ENCODE measurements at places on chromosomes 4 and X.

- peak; percentile 73 for DNase-seq
Measured at GRCh38 chrX:68732906-68733493, 85.5 kb downstream of the STARD8 start.

GRCh38 chr4:74189331-74190043 lies 31.6 kb downstream of the MTHFD2L start:
- peak; percentile 52 for DNase-seq

- DNase-seq: no peak
Measured at GRCh38 chr4:183441276-183441675, 3.2 kb upstream of the CDKN2AIP start.

DNA sequence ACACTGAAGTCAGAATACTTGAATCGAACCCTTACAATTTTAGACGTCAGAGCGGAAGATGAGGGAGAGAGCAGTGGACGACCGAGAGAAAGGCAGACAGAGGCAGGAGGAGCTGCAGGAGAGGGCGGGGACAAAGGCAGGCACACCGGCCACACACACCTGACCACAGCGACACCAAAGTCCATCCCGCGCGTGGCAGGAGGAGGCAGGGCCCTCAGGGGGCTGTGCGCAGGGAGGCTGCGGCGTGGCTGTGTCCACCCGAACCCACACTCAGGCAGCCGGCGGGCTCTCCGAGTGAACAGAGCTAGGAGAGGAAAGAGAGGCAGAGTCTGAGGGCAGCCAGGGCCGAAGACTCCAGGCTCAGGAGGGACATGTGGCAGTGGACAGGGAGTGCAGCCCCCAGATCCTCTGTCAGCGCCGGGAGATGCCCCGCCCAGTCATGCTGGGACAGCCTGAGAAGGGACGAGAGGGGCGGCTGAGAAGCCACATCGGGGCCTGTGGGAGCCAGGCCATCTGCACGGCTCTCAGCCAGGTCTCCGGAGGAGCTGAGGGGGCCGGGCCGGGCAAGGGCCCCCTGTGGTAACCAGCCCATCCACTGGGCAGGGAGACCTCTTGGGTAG lies 20.1 kb downstream of the GAK start:
- no peak for DNase-seq

- peak; percentile 52 for DNase-seq
Measured at GRCh38 chr4:25144870-25145481, 15.3 kb downstream of the SEPSECS start.

GRCh38 chr4:24924309-24924781 lies 11.5 kb upstream of the CCDC149 start:
- DNase-seq: peak; percentile 86

GRCh38 chrX:47621851-47622250 lies 2.2 kb upstream of the SYN1 start:
- DNase-seq: no peak

DNA sequence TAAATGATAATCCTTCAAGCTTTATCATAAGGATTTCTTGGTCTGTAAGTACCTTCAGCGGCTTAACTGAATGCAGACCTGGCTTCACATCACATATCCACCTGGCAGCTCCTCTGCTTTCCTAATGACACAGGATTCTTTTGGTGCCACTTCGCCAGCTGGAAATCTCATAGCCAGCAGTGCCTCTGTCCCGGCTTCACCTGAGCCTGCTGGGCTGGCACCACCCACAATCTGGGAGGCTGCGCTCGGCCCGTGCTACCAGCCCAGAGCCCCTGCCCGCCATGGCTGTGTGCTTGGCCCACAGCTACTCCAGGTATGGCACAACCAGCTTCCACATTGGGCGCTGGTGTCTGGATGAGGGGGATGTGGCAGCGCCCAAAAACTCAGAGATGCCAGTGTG lies 37.4 kb downstream of the SPRY1 start:
- no peak for DNase-seq

DNA sequence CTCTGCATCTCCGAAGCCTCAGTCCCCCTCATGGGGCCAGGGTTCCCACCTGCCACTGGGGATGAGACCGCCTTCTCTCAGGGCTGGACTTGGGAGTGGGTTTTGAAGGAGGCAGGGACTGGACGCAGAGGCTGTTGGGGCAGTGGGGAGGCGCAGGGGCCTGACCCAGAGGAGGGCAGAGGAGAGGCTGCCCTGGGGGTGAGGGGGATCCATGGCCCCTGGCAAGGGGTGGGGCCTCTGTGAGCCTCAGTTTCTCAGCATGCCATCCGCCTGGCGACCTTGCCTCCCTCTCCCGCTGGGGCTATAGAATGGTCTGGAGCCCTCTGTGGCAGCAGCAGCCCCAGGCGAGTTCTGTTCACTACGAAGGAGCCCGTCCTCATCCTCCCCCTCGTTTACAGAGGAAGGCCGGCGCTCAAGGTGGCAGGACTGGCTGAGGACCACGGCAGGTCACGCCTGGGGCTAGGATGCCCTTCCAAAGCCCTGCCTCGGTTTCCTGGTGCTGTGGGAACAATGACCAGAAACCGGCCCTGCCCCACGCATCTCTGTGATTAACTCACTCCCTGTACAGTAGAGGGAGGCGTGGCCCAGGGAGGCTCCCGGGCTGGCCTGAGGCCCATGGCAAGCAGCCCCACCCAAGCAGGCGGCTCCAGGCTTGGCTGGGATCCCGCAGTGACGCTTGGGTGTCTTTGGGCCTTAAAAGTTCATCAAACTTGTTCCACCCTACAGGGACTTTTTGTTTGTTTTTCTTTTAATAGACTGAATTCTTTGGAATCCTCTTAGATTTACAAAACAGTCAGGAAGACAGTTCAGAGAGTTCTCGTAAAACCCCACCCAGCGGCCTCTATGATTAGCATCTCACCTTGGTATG lies 16.0 kb upstream of the SH3TC1 start:
- DNase-seq: peak; percentile 86

- DNase-seq: no peak
Measured at GRCh38 chr4:10722957-10723356, 38.4 kb upstream of the CLNK start.

DNA sequence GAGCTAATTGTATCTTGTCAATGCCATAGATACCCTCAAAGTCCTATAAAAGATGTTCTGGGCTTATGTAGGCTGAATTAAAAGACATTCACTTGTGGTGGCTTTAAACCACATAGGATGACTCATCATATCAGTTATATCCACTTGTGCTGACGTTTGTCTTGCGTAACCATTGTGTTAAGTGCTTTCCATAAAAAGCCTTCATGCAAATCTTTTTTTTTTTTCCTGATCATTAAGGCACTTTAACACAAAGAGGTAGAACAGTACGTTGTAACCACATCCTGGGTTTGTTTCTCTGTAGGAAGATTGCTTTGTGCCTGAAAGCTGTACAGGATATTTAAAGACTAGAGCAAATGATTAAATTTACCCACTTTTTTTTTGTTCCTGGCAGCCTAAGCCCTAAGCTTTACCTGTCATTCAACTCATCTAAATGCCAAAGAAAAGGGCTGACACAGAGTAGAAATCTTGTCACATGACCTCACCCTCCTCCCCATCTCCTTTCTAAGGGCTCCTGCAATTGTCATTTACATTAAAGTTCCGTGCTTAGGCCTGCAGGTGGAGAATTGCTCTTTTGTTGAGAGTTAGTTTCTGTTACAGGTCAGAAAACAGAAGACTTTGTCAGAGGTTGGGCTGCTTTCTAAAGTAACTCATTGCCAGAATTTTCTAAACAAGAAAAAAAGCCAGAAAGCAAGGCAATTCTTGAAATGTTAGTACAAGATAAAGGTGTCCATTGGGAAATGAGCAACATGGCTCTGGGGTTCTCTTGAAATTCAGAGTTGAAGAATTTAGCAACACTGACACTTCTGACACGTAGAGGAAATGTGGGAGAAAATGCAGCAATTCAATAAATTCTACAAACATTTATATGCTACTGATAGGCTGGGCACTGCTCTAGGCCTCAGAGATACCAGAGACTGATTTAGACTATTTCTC lies 555.6 kb downstream of the PPARGC1A start:
- no peak for DNase-seq

GRCh38 chrX:18702362-18703195 lies 4.9 kb upstream of the PPEF1 start:
- DNase-seq: peak; percentile 4

- peak; percentile 34 for DNase-seq
Measured at GRCh38 chr4:94525993-94526728, 74.4 kb downstream of the PDLIM5 start.

- no peak for DNase-seq
Measured at GRCh38 chr4:157616741-157617472, 396.4 kb downstream of the GRIA2 start.

DNA sequence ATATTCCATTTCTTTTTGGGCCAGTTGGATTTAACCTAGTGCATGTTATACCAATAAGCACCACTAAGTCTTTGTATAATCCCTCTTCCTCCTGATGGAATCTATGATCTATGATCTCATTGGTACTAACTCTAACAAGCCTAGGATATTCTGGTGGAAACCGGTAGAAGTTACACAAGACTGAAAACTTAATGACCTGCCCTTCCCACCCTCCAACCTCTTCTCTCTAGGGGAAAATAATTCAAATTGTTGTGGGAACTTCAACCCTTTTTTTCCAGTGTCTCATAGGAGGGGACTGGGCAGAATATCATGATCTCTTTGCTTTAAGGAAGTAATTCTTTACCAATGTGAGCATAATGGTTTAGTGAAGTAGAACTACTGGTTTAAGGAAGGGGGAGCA lies 289.5 kb upstream of the BOD1L1 start:
- peak; percentile 20 for DNase-seq

DNA sequence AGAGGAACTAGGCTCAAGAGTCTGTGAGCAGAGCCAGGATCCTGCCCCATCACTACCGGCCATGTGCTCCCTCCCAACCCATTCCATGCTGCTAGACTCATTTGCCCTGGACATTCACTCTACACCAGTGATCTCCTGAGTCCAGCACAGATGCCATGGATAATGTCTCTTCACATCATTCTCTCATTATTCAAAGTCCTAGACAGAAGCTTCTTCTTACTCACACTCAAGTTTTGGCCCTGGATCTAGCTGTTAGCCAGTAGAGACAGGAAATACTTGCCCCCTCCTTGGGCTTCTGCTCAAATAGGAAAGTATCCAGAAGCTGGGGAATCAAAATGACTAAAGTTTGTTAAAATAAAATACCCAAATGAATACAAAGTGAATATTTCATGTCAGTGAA lies 266.8 kb upstream of the LDB2 start:
- DNase-seq: peak; percentile 45

GRCh38 chr4:26874110-26874509 lies 13.5 kb downstream of the STIM2 start:
- no peak for DNase-seq

GRCh38 chr4:10893395-10893794 lies 208.8 kb upstream of the CLNK start:
- DNase-seq: peak; percentile 6

- DNase-seq: peak; percentile 58
Measured at GRCh38 chr4:121554382-121554781, 142.4 kb downstream of the ANXA5 start.

DNA sequence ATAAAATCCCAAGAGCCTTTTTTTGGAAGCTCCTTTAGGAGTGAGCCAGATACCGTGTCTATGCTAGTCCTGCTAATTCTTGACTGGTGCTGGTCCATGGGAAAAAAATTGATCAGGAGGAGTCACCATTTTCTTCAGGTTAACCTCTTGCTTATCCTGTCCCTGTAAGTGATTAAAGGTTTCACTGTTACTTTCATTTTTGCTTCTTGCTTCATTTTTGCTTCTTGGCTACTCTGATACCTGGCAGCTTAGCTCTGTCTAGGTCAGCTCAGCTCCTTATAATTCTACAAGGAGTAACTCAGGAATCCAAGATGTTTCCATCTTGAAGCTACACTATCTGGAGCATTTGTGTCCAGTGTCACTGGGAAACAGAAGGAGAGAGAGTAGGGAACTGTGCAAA lies 45.7 kb downstream of the AFM start:
- no peak for DNase-seq

- DNase-seq: peak; percentile 76
Measured at GRCh38 chrX:39705290-39705689, 392.5 kb downstream of the BCOR start.

- DNase-seq: no peak
Measured at GRCh38 chr4:28278676-28279075, 1418.0 kb downstream of the STIM2 start.

GRCh38 chr4:122758033-122758432 lies 25.5 kb downstream of the BBS12 start:
- peak; percentile 44 for DNase-seq

GRCh38 chr4:25911356-25911755 lies 2.7 kb upstream of the SMIM20 start:
- no peak for DNase-seq

DNA sequence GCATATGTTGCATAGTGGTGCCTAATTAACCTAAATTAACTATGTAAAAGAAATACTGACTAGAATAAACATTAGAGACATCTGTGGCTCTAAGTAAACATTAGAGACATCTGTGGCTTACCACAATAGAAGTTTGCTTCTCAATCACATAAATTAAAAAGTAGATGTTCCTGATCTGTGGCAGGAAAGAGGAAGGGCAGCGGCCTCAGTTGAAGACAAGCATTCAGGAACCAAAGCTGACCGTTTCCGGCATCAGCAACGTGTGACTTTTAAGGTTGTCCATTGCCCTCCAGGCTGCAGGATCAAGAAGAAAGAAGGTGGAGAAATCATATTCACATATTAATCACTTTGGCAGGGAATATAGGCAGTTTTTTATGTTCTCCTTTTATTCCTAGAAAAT lies 336.3 kb upstream of the TRAM1L1 start:
- DNase-seq: no peak

GRCh38 chr4:83028976-83029375 lies 6.0 kb upstream of the COPS4 start:
- DNase-seq: no peak

GRCh38 chr4:83062739-83063138 lies 27.8 kb downstream of the COPS4 start:
- peak; percentile 3 for DNase-seq

- no peak for DNase-seq
Measured at GRCh38 chr4:160523231-160523630, 1420.4 kb downstream of the RAPGEF2 start.

GRCh38 chrX:102959471-102959870 lies 22.4 kb downstream of the RAB40AL start:
- peak; percentile 32 for DNase-seq

Data from GM03348 (cell line).